ENCODE measurements at places on chromosomes 6 and 20.

DNA sequence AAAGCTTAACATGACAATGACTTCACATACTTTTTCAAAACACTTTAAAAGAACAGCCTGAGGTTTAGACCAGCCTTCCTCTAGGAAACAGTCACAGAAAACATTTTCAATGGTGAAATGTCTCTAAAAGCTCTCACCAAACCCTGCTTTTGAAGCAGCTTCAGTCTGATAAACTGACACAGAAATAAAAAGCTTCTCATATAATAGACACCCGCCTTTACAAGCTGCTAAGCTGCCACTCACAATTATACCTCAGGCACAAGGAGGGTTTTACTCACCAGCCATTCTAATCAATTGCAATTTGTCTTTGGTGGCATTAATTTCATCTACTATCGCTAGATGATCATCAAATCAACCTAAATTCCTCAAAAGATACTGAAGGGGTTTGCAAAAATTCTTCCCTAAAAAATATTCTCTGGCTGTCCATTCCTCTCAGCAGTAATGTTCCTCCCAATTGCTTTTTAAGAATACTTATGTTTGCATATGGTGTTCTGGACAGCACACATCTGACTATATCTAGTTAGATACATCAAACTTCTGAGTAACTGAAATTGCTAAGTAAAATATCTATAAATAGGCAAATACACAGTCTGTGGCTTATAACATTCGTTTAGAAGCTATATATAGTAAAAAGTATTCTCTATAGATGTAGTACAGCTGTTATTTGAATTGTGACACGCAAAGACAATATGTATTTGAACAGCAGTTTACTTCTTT is 29.4 kb downstream of the KIF13A start:
- DNase-seq = no peak

DNA sequence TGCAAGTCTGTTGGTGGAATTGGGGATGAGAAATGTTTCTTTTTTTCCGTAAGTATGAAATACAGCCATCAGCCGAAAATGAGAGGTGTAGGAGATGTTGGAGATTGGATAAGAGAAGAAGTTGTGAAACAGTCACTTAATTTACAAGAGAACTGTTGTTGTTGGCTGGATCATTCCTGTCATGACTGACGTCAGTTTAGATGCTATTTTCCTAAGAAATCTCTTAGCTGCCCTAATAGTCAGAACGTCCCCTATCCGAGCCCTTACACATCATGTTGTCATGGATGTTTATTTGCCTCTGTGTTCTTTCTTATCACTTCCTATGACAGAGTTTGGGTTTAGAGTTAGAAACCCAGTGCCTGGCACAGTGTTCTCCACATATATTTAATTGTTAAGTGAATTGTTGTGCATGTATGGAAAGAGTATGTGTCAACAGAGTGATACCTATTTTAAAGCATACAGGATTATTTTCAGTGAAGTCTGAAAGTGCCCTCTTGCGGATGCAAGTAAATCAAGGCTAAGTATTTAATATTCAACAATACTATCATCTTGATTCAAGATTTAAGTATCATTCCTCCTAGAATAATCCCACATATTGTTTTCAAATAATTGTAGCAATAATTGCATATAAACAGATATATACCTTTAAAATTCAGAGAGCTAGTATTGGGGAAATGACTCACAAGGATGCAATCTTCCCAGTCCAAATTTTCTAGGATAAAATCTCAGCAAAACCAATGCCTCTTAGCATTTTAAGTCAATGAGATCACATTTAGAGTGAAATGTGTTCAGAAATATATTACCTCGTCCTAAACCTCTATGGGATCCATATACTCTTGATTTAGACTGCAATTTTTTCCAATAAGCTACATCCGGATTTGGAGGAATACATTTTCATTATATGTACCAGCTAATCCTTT is 309.9 kb upstream of the NOX3 start:
- DNase-seq = no peak

DNA sequence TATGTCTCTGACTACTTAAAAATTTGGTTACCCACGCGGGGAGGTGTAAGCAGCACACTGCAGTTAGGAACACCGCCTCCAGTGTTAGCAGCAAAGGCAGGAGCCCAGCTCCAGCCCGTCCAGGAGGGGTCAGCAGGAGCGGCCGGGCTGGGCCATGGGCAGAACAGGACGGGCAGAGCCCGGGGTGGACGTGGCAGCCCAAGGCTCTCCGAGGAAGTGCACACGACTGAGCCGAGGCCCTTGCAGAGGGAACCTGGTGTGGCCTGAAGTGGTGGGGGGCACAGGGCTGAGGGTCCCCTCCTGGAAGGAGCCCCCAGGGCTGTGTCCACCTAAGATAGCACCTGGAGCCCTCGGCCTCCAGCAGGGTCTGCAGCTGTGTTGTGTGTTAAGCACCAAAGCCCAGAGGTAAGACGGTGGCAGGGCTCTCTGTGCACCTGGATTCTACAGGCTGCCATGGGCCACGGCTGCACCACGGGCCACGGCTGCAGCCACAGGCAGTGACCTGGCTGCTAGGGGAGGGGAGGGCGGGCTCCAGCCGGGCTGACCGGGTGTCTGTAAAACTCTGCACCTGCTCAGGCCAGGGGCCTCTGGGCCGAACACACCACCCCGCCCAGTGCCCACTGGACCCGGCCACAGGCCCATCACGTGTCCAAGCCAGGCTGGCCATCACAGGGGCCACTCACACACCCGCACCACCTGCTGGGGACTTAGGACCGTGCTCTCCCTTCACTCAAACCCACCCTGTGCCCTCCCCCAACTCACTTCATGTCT is 6.6 kb downstream of the SLC2A4RG start:
- no peak for DNase-seq

- no peak for DNase-seq
These were observed 55.1 kb upstream of the ISM1 start for GRCh38 chr20:13166011-13166410.

GRCh38 chr6:163862701-163863100 is 448.2 kb downstream of the QKI start:
- DNase-seq = no peak

DNA sequence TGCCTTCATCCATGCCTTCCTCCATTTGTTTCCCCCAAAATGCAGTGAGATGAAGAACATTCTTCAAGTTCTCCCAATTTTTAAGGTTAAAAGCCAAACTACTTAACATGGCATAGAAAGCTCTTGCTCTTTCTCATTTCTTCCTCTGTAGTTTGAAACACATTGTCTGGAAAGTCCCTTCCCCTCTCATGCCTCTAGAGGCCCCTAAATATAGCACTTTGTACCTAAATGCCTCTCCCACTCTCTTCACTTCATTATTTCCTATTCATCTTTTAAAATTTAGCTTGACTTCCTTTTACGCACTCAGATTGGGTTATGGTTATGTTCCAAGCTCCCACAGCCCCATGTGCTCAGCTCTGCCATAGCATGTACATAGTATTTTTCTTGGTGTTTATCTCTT is 389.3 kb downstream of the HDGFL1 start:
- no peak for DNase-seq

Data from anterior cingulate cortex (tissue), 58 donors.